Activated B cell treated with CpG ODN at 0.5 μM for 24 hours (primary cell): ENCODE measurements at places on chromosomes 5 and 9.
A peak's percentile ranks its signal among the peaks of the same experiment; 100 is the strongest.

- no peak for DNase-seq
Measured at GRCh38 chr9:20591223-20591622, 31.1 kb downstream of the MLLT3 start.

- no peak for DNase-seq
Measured at GRCh38 chr9:77455312-77455927, 192.7 kb downstream of the GNA14 start.

- peak; percentile 19 for DNase-seq
Measured at GRCh38 chr9:136657974-136658848, 4.5 kb upstream of the EGFL7 start.

GRCh38 chr5:178542455-178542854 is 47.7 kb downstream of the COL23A1 start:
- DNase-seq, result no peak

GRCh38 chr5:84362061-84362720 is 22.5 kb downstream of the EDIL3 start:
- DNase-seq, result no peak

GRCh38 chr5:54753034-54753433 is 232.4 kb downstream of the ESM1 start:
- no peak for DNase-seq

DNA sequence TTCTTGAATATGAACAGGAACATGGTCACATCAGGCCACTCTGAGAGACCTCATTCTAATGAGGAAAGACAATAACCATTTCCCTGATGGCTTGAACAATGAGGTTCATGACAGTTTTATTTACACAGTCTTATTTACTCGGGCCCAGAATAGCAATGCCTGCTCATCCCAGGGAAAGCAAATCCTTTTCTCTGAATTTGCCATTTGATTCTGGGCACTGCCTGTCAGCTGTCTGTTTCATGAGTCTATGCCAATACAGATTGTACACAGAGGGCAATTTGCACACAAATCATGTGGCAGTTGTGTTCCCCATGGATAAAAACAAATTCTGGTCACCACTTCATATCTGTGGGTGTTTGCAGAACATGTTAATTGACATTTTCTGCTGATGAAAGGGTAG is 492.5 kb downstream of the ACTL7B start:
- DNase-seq, result no peak

GRCh38 chr9:129145841-129146292 is 32.2 kb downstream of the IER5L start:
- no peak for DNase-seq

DNA sequence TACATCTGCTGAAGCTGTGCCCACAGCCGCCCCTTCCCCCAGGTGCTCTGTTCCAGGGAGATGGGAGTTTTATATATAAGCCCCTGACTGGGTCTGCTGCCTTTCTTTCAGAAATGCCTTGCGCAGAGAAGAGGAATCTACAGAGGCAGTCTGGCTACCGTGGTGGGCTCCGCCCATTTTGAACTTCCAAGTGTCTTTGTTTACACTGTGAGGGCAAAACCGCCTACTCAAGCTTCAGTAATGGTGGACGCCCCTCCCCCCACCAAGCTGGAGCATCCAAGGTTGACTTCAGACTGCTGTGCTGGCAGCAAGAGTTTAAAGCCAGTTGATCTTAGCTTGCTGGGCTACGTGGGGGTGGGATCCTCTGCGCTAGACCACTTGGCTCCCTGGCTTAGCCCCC is 41.3 kb downstream of the RANBP17 start:
- DNase-seq, result no peak

- no peak for DNase-seq
Measured at GRCh38 chr9:35114113-35114839, 1.4 kb downstream of the ATOSB start.

DNA sequence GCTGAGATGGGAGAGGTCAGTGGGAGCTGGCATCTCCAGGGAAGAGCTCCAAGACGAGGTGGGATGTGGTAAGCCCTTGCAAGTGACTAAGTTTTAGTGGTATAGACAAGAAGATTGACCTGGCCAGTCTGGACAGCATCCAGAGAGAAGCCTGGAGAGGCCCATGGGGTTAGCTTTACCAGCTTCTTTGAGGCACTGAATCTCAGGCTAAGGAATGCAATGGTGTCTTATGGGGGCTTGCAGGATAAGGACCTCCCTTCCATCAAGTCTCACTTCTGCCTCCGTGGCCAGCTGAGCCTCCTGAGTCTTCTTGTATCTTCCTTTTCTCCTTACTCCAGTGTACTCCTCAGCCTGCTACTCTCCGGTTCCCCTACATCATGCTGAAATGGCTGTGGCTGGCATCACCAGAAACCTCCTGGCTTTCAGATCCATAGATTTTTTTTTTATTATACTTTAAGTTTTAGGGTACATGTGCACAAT is 56.5 kb upstream of the JADE2 start:
- DNase-seq, result no peak

DNA sequence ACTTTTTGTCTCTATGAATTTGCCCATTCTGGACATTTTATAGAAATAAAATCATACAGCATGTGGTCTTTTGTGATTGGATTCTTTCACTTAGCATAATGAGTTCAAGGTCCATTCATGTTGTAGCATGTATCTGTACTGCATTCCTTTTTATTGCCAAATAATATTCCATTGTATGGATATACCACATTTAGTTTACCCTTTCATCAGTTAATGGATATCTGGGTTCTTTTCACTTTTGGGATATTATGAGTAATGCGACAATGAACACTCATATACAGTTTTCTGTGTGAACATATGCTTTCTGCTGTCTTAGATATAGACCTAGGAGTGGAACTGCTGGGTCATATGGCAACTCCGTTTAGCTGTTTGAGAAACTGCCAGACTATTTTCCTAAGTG is 41.3 kb upstream of the MAST4 start:
- no peak for DNase-seq

GRCh38 chr5:32955814-32956213 is 244.7 kb downstream of the NPR3 start:
- no peak for DNase-seq

- no peak for DNase-seq
Measured at GRCh38 chr5:178115814-178116142, 2.4 kb downstream of the N4BP3 start.

DNA sequence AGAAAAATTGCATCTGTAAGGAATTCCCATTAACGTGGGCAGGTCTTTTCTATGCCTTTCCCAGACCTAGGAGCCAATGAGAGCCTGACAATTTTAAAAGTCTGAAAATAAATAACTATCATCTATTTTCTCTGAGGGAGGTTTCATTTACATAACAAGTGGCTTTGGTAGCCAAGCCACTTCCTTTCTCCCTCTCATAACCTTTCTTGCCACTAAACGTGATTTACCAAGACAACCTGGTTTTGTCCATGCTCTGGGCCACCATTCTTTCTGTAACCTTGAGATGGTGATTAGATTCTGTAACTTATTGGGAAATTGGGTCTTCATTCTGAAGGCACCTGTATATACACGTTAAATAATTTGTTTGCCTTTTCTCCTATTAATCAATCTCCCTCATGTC is 1046.9 kb downstream of the CDH12 start:
- DNase-seq, result no peak

DNA sequence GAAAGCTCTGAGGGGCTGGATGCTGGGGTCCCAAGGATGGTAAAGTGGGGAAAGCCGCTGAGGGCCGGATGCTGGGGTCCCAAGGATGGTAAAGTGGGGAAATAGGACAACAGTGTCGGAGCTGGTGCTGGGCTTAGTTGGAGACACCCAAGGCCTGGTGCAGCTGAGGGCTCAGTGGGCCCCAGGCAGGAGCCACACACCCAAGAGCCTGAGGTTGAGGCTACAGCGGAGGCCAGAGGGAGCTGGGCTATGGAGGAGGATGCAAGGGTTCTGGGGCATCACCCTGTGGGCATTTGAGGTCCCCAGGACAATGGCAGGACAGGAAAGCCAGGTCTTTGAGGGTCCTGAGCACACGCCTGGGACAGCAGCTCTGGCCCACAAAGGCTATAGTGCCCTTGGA is 19.1 kb upstream of the SLC9A3 start:
- DNase-seq, result no peak

- no peak for DNase-seq
Measured at GRCh38 chr9:16645970-16646369, 224.5 kb downstream of the BNC2 start.

DNA sequence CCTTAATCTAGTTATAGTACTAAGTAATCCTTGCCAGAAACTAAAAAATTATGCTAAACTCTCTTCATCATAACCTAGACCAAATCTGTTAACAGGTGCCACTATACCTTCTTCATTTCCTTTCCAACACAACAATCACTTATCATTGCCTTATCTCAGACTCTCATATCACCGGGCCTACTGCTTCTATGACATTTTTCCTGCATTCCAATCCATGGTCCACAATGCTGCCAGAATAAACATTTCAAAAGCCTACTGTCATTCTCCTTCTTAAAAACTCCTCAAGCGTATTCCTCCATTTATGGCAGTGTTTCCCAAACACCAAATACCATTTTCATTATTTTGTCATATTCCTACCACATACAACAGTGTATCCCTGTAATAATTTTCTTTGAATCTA is 6.5 kb downstream of the PPP6C start:
- no peak for DNase-seq

DNA sequence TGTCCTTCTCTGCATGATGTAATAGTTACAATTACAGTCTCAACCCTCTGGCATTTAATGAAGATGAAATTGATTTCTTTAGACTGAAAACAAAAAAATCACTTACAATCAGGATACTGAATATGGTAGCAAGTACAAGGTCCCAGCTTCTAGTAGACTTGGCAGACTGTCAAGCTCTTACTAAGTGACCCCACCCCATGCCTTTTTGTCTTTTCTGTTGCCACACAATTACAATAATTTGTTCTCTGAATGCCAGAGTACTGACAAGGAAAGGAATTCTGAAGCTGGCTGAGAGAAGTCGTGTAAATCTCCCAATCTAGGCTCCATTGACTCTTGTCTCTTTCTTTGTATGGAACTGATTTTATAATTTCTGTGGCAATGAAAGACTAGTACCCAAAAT is 154.2 kb downstream of the TMC1 start:
- DNase-seq, result no peak

- DNase-seq, result no peak
Measured at GRCh38 chr9:78325343-78325742, 28.4 kb downstream of the PSAT1 start.

- no peak for DNase-seq
Measured at GRCh38 chr9:94941211-94941875, 214.8 kb downstream of the AOPEP start.

DNA sequence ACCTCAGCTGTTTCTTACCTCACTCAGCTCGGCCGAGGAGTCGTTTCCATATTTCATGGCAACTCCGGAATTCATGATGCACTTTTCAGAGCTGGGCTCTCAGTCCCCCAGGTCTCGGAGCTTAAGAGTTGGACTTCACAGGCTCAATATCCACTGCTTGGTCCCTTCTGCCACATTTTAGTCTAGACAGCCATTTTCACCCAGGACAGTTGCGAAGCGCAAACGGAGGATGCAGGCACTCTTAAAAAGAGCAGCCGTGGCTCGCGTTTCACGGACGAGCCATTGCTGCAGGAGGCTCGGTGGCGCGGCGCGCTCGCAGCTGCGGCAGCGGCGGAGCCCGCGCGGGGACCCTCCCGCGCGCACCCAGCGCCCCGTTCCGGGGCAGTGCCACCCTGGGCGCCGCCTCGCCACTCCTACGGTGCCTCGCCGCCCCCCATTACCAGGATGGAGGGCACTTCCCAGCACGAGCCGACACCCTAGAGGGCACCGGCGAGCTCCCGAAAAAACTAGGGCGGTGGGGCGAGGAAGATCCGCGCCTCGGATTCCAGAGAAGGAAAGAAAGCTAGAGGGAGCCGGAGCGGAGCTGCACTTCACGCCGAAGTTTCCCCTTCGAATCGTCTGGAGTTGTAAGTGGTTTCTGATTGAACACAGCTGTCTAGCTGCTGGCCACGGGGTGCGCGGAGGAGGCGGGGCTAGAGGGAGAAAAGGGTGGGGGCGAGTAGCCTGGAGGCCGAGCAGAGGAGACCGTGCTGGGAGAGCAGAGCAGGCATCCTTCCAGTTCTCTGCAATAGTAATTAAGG is 140.3 kb downstream of the TSSK1B start:
- DNase-seq, result peak; percentile 26

DNA sequence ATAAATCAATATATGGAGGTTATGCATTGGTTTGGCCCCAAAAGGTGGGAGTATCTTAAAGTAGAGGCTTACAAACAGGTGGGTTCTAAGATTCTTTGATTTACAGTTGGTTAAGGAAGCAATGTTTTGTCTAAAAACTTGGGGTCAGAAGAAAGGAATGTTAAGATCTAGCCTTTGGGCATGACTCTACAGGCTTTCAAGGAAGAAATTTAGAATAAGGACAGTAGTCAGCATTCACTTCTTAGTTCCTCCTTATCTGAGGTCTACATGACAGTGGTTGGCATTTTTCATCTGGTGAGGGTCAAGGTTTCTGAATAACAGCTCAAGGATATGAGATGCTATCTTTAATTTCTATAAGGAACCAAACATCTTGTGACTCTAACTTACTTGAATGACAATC is 122.8 kb downstream of the CAMK4 start:
- DNase-seq, result no peak

DNA sequence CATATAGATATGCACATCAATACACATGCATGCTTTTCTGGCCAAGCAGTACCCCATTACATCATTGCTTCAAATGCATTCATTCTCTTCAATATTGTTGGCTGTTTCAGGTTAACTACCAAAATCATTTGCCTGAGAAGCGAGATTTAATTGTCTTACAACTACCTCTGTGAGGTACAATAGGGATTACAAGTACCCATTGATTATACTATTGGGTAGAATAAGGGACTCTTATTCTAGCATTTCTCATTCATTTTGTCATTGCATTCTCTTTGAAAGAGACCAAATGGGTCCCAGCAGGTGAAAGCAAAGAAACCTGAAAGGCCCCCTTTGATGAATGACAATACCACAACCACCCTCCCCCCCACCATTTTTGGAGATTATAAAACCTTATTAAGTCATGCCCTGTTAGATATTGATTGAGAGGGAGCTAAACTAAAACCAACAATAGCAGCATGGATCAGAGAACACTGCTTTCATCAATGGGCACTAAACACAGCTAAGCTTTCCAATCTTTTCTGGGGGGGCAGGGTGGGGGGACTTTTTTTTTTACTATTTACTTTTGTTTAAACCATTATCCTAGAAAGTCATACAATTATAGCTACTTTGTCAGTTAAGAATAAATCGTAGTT is 375.0 kb upstream of the CCNH start:
- no peak for DNase-seq

GRCh38 chr9:37383876-37384746 is 38.4 kb upstream of the GRHPR start:
- DNase-seq, result no peak

DNA sequence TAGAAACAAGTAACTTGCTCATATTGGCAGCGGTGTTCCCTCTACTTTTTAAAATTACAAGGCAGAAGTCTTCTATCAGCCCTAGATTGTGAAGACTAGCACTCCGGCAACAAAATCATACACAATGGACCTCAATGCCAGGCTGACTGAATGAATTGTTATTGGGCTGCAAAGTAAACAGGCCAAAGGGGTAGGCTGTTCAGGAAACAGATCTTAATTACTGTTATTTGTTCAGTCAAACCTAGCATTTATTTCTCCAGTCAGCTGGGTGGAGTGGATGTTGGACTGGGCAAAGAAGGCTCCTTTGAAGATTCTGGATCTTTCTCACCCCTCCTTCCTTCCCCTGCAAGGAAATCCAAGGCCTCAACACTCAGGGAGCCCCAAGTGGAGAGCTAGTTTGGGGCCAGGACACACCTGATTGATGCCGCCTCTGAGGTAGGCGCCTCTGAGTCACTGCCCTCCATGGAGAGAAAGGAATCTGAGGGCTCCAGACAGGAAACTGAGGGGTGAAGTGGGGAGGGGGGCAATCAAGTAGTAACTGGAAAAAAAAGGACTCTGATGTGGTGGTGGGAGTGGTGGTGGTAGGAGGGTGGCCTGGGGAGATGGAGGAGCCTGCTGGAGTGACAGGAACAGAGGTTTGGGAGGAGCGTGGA is 35.5 kb downstream of the SERINC5 start:
- DNase-seq, result no peak
